ENCODE measurements at places on chromosomes 12 and 14. TPM values are rescaled to one million over a fixed set of nuclear protein-coding genes. Genes with fewer than 3 reads are reported as not detected.

ARG2 gene
- polyA plus RNA-seq: 7.8 TPM

OAS1 gene
- 11.9 TPM for polyA plus RNA-seq

TRPV4 gene
- 18.8 TPM for polyA plus RNA-seq

DCN gene
- 459 TPM for polyA plus RNA-seq

ST8SIA1 gene
- polyA plus RNA-seq: 6.6 TPM

KRT72 gene
- polyA plus RNA-seq: 0.12 TPM

SERPINA5 gene
- polyA plus RNA-seq: 10.2 TPM

SPSB2 gene
- 15.1 TPM for polyA plus RNA-seq

NUP107 gene
- polyA plus RNA-seq: 88.5 TPM

MYO1H gene
- polyA plus RNA-seq: 1.5 TPM

PLCZ1 gene
- 0.52 TPM for polyA plus RNA-seq

SERPINA3 gene
- 0.25 TPM for polyA plus RNA-seq

SLC38A4 gene
- 13.4 TPM for polyA plus RNA-seq

KRT6C gene
- polyA plus RNA-seq: not detected

KRT79 gene
- polyA plus RNA-seq: not detected

FSCB gene
- not detected for polyA plus RNA-seq

RBM19 gene
- 29.6 TPM for polyA plus RNA-seq

SLC4A8 gene
- 4.9 TPM for polyA plus RNA-seq

PLEK2 gene
- 1.7 TPM for polyA plus RNA-seq

HOXC9 gene
- polyA plus RNA-seq: 26.5 TPM

SNRPF gene
- 106 TPM for polyA plus RNA-seq

SPRYD4 gene
- 4.9 TPM for polyA plus RNA-seq

GLT8D2 gene
- polyA plus RNA-seq: 11.6 TPM

SYNE3 gene
- polyA plus RNA-seq: 2.2 TPM

PKP2 gene
- 21.3 TPM for polyA plus RNA-seq

RGS6 gene
- polyA plus RNA-seq: 1.4 TPM

SH2B3 gene
- 19.1 TPM for polyA plus RNA-seq

ANKRD33 gene
- 0.36 TPM for polyA plus RNA-seq

TMPRSS12 gene
- not detected for polyA plus RNA-seq

L2HGDH gene
- polyA plus RNA-seq: 11.2 TPM

GARIN6 gene
- polyA plus RNA-seq: not detected

CCDC184 gene
- polyA plus RNA-seq: 0.60 TPM

ARHGAP9 gene
- 2.9 TPM for polyA plus RNA-seq

E2F7 gene
- polyA plus RNA-seq: 9.6 TPM

SLC39A2 gene
- 1.2 TPM for polyA plus RNA-seq

RNASE4 gene
- 1.5 TPM for polyA plus RNA-seq

GUCY2C gene
- 0.51 TPM for polyA plus RNA-seq

ASB2 gene
- polyA plus RNA-seq: 0.31 TPM

KRT78 gene
- not detected for polyA plus RNA-seq

ANO4 gene
- 2.3 TPM for polyA plus RNA-seq

HOXC5 gene
- polyA plus RNA-seq: 4.3 TPM

SERPINA10 gene
- 0.11 TPM for polyA plus RNA-seq

RD3L gene
- not detected for polyA plus RNA-seq
